ENCODE measurements at places on chromosomes 16 and 17. TPM values are rescaled to one million over a fixed set of nuclear protein-coding genes. Genes with fewer than 3 reads are reported as not detected.

The GALR2 gene
- total RNA-seq, result 2.8 TPM

The ARHGDIG gene
- not detected for total RNA-seq

The KCNG4 gene
- not detected for total RNA-seq

The CACNB1 gene
- total RNA-seq, result 26.0 TPM

The CPHXL gene
- total RNA-seq, result not detected

The MT4 gene
- not detected for total RNA-seq

The EPOP gene
- 10.6 TPM for total RNA-seq

The NQO1 gene
- total RNA-seq, result 837 TPM

The TEX14 gene
- total RNA-seq, result 0.28 TPM

The CLEC3A gene
- not detected for total RNA-seq

The FBRS gene
- total RNA-seq, result 128 TPM

The OSGIN1 gene
- 41.3 TPM for total RNA-seq

The TLCD3B gene
- total RNA-seq, result 9.7 TPM

The TAT gene
- total RNA-seq, result 0.13 TPM

The IGFBP4 gene
- 138 TPM for total RNA-seq
